Stimulated activated CD8-positive, alpha-beta memory T cell treated with anti-CD3 and anti-CD28 coated beads, Interleukin-4, amount 100 ng/mL, for 1 hour (primary cell): ENCODE measurements at places on chromosomes 5 and 9.

GRCh38 chr5:62312036-62312435, 6.0 kb downstream of the KIF2A start:
- DNase-seq: no peak

DNA sequence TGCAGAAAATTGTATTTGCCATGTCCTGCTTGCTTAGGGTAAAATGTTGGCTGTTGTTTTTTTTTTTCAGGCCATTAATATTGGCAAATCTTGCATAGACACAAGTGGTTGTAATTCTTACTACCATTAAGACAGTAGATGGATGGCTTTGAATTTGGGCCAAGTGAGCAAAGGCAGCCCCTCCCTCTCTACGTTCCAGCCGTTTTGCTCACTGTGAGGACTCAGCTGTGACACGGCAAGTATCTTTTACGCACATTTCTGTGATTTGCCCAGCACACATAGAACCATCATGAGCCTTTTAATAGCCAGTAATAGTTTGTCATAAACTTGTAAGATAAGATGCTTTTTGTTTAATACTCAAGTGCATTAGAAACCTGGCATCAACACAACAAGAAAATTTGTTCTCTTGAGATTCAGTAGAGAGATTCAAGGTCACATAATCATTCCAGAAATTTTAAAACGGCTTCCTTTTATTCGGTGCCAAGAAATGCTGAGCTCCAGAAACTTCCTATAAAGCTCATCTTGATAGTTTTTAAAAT, 205.2 kb upstream of the ADCY2 start:
- DNase-seq: no peak

DNA sequence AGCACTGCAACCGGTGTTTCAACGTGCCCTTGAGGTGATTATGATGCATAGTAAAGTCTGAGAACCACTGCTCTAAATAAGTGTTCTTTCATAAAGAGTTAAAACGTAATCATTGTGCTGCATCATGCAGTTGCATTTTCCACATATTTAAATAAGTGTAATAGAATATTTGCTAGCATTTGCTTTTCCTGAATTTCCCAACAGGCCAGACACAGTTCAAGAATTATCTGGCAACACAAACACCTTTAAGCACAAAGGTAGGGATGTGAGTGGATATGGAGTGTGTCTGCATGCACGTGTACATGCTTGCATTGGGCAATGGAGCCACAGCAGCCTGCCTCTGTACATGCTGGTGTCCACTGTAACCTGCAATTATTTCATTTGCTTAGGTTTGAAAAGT, 193.6 kb upstream of the PIK3R1 start:
- no peak for DNase-seq

DNA sequence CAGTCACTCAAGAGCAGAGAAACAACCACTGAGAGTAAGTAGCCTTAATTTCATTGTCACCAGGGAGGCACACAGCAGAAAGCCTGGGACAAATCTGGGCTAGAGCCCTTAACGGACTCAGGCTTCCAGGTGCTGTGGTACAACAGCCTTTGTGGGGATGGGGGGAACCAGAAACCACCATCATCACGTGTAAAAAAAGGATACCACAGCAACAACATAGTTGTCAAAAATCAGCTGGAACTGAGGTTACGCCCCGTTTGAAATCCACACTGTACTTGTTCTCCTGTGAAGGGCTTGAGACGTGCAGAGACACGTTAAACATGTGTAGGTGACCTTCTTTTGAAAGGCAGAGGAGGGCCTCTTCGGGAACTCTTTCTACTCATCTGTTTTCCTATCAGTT, 16.6 kb upstream of the PLPP1 start:
- no peak for DNase-seq

GRCh38 chr9:133119103-133119845, 1.8 kb downstream of the RALGDS start:
- no peak for DNase-seq

- DNase-seq: no peak
These were observed 13.6 kb upstream of the TMOD1 start for GRCh38 chr9:97487861-97488260.

- DNase-seq: no peak
These were observed 48.3 kb upstream of the IRX4 start for GRCh38 chr5:1930880-1931603.

GRCh38 chr5:61912559-61912958, 393.4 kb upstream of the KIF2A start:
- DNase-seq: no peak

- no peak for DNase-seq
These were observed 11.0 kb downstream of the SPATA9 start for GRCh38 chr5:95671826-95672225.

- DNase-seq: no peak
These were observed 33.3 kb downstream of the GLIS3 start for GRCh38 chr9:4266602-4267001.

DNA sequence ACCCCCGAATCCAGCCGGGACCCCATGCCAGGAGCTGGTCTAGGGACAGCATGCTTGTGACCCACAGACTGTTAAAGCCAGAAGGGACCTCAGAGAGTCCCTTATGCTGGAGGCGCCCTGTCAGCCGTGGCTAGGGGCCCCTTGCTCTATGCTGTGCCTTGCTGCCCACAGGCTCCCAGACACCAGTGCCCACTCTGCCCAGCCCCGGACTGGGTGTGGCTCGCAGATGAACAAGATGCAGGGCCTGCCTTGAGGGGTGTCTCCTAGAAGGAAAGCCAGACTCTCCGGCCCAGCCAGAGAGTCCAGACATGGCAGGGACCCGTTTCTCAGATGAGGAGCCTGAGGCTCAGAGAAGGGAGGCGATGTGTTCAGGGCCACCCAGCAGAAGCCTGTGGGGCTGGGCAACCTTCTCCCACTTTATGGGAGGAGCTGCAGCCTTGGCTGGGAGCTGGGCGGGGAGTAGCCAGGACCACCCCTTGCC, 85.7 kb downstream of the LMX1B start:
- no peak for DNase-seq

DNA sequence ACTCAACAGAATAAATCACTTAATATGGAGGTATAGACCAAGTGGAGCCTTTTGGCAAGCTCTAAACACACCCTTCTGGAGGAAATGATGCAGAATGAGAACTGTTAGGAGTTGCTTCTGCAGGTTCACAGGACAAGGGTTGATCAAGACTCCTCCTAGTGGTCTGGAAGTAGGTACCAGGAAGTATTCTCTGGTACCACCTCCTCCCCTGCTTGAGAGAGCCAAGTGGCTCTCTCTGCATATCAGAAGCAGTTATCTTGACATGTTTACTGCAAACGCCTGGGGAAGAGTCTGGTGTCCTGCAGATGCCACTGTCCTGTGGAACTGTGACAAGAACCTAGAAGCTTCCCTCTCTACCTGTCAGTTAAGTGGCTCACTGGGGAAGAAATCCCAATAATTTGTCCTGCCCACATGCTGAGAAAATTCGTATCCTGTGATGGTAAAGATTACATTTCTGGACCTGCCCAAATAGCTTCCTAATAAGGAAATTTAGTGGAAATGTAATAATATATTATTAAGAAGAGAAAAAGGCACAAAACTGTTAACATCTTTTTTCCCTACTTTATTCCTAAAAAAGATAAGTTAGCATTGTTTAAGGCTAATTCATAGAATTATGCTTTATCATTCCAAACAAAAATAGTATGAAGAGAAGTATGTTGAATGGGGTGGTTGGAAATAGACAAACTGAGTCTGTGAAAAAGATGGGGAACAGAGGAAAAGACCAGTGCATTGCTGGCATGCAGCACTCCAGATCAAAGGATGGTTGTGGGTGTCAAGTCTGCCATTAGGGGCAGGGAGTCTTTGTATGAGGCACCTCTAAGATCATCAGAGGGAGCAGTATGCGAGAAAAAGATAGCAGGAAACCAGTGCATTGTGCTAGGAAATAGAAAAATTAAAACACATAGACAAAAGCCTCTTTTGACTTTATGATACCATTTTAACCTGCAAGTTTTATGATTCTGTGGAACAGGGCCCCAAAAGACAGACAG, 118.8 kb downstream of the CDC42SE2 start:
- peak; percentile 17 for DNase-seq

DNA sequence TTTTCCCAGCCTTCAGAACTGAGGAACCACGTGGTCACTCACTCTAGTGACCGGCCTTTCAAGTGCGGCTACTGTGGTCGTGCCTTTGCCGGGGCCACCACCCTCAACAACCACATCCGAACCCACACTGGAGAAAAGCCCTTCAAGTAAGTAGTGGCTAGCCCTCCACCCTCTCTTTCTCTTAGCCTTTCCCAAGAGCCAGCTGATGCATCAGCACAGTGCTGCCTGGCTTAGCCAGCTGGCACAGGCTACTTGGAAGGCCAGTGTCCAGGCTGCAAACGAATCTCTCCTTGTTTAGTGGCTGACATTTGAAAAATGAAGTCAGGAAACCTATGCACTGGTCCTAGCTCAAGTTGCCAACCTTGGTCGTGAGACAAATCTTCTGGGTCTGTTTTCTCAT, 91.1 kb downstream of the PRDM6 start:
- no peak for DNase-seq

- DNase-seq: no peak
These were observed 171.6 kb upstream of the RASEF start for GRCh38 chr9:83234541-83234940.

DNA sequence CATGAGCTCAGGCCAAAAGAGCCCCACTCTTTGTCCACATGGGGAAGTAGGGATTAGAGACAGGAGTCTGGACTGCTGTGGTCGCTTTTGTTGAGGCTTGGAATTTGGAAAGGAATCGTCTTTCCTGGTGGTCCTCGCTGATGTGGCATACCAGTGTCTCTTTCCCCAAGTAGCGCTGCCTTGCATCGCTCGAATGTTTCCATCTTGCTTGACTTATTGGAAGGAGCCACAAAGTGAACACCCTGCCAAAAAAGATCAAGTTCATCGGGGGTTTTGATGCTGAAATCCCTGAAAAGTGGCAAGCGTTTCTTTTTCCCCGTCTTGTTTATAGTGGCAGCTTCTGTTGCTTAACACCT, 161.3 kb downstream of the MACROH2A1 start:
- DNase-seq: no peak

GRCh38 chr5:54632131-54632701, 114.7 kb downstream of the SNX18 start:
- no peak for DNase-seq

DNA sequence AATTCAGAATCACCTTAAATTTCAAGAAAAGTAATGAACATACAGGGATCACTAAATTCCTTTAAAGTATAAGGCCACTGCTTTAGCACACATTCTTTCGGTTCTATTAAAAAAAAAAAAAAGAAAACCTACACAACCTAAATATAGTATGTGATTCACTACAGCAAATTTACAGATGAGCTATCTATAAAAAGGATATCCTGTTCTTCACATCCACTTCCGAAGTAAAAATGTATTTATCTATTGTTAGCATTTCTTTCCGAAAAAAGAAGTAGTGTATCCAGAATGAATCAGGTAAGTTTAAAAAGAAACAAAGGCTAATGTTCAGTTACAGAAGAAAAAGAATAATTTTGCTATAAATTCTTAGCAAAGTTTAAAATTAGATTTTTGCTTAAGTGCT, 70.2 kb downstream of the ECPAS start:
- DNase-seq: no peak

DNA sequence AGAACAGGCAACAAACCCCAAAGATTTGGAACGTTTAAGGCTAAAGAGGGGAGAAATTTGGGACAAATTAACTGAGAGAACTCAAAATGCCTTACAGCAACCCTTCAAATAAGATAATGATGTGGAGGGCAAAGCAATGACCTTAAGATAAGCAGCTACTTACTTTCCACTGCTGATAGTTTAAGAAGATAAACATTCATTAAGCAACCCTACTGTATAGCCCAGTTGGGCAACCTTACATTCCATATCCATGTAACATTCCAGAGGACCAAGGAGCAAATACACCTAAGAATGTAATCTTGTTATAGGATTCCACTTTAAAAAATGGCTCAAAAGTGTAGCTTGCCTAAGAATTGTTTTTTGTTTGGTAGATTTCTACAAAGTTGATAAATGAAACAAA, 14.8 kb downstream of the ETF1 start:
- DNase-seq: no peak

GRCh38 chr9:84953797-84954705, 284.5 kb downstream of the NTRK2 start:
- DNase-seq: peak; percentile 5

GRCh38 chr5:179568721-179569120, 18.4 kb downstream of the RUFY1 start:
- DNase-seq: no peak

DNA sequence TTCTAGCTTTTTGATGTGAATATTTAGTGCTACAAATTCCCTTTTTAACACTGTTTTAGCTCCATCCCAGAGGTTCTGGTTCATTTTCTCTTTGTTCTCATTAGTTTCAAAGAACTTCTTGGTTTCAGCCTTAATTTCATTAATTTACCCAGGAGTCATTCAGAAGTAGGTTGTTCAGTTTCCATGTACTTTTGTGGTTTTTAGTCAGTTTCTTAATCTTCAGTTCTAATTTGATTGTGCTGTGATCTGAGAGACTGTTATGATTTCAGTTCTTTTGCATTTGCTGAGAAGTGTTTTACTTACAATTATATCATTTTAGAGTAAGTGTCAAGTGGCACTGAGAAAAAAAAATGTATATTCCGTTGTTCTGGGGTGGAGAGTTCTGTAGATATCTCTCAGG, 240.1 kb upstream of the RASA1 start:
- no peak for DNase-seq

DNA sequence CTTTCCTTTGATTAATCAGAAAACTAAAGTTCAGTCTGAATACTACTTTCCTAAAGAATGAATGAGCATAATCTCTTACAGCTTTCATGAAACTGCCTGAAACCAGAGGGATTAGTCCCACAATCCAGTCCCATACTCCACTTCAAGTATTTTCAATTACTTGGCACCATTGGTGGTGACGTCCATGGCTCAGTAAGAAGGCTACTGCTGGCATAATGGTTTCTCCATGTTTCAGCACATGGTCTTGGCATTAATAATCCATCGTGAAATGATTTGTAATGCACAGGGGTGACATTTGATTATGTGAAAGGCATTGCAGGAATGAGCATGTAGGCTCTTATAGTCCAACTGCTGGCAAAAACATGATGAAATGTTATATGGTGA, 23.4 kb downstream of the LIX1 start:
- DNase-seq: no peak

GRCh38 chr9:110123341-110124095, 84.4 kb downstream of the C9orf152 start:
- no peak for DNase-seq

DNA sequence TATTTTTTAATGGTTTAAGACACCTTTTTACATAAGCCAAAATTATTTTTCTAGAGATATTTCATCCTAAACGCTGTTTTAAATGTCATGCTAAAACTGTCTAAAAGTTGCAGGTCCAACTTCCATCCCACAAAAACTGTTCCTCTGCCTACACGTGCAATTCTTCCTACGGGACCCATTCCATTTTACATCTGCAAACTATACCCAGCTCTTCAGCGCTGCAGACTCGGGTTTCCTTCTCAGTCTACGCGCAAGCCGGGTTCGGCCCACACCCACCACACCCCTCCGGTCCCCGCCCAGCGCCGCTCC, 8.7 kb downstream of the RANBP6 start:
- DNase-seq: no peak

- DNase-seq: no peak
These were observed 9.0 kb downstream of the LCP2 start for GRCh38 chr5:170288551-170288950.

- DNase-seq: no peak
These were observed 17.7 kb upstream of the CPLX2 start for GRCh38 chr5:175853573-175854230.
